ENCODE measurements at places on chromosomes 16 and 17.
A peak's percentile ranks its signal among the peaks of the same experiment; 100 is the strongest.

GRCh38 chr17:61251939-61252865, 147.4 kb upstream of the TBX2 start:
- DNase-seq: no peak

DNA sequence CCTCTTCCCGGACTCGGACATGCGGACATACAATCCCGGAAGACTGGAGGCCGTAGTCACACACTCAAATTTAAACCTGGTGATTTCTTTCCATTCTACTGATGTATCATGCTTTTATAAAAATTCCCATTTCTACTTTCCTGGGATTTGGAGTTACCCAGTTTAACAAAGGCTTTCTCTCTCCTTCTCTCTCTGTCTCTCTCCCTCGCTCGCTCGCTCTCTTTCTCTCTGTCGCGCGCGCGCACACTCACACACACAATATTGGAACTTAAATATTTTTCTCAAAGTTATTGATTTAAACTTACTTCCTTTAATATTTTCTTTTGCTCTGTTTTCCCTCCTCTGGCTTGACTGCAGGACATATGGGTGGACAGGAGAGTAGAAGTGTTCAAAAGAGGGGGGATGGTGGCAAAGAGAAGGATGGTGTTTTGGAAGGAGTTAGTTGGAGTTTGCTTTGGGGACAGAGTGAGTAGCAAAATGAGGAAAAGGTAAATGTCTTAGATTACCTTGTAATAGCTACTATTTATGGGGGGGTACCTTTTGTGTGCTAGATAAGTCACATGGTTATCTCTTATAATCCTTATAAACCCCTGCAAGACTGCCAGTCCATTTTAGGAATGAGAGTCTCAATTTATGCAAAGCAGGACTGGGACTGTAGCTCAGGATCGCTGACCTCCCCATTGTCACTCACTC, 878 bp upstream of the TRIM25 start:
- DNase-seq: peak; percentile 21

DNA sequence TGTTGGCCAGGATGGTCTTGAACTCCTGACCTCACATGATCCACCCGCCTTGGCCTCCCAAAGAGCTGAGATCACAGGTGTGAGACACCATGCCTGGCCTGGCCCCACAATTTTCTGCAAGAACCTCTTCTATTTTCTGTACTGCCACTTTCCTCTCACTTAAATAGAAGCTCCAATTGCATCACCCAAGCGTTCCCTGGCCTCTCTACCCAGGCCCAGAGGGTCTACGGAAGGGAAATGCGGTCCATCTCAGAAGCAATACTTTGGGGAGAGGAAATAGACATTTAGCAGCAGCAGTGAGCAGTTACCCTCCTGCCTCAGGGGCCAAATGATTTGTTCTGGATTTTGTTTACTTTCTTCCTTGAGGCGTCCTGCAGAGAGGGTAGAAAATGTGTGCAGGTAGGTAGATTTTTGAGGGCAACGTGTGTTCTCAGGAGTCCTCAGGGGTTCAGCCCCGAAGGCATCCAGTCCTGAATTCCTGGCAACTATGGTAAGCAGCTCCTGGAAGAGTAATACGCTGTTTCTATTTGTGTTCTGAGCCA, 11.0 kb downstream of the SLC6A4 start:
- DNase-seq: no peak

DNA sequence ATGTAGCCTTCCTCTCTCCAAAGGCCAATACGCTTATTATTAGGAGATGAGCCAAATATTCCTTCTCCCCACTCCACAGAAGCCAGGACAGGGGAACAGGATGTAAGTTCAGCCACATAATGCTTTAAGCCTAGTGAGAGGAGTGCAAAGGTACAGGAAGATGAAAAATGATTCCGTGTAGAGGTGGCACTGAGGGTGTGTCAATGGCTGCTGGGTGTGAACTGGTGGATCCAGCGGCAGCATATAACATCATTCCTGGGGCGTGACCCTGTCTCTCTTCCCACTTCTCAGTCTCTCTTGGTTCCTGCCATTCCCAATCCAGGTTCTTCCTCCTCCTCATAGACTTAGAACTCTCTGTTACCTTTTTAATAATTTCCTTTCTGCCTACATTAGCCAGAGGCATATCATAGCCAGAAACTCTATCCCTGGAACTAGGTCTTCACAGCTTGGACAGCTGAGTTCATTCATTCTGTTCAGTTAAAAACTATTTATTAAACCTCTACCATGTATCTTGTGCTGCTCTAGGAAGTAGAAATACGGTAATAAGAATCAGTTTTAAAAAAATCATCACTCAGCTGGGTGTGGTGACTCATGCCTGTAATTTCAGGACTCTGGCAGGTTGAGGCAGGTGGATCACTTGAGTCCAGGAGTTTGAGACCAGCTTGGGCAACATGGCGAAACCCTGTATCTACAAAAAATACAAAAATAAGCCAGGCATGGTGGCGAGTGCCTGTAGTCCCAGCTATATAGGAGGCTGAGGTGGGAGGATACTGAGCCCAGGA, 58.0 kb upstream of the FAM20A start:
- DNase-seq: no peak

DNA sequence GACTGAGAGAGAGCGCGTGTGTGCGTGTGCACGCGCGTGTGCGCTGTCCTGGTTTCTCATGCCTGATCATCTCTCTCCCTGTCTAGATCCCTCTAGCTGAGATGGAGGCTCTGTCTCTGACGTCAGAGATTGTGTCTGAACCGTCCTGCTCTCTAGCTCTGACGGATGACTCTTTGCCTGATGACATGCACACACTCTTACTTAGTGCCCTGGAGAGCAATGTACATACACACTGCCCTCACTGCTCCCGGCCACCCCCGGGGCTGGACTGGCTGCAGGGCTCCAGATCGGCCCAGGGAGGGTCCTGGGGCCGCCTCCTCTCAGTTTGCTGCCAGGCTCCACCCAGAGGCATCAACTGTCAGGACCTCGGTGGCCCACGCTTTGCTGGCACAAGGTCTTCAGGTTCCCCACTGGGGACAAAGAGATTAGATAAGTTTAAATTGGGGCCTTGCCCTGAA, 13.1 kb upstream of the ABCC3 start:
- DNase-seq: no peak

DNA sequence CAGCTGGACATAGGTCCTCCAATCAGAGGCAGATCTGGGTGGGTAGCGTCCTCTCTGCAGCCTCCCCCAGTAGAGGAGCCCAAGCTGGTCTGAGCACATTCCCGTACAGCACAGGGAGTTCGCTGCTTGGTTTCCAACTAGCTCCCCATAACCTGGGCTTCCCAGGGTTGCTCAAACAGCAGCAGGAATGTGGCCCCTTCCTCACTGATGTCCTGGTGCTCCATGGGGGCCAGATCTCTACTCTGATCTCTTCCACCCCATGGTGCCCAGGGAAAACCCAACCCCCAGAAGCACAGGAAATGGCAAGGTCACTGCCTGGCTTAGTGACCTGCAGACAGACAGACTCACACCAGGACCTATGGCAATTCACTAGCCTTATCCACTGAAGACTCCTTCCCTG, 11.1 kb upstream of the MMP2 start:
- no peak for DNase-seq

- no peak for DNase-seq
Measured at GRCh38 chr17:58960068-58960467, 146.6 kb downstream of the TRIM37 start.

DNA sequence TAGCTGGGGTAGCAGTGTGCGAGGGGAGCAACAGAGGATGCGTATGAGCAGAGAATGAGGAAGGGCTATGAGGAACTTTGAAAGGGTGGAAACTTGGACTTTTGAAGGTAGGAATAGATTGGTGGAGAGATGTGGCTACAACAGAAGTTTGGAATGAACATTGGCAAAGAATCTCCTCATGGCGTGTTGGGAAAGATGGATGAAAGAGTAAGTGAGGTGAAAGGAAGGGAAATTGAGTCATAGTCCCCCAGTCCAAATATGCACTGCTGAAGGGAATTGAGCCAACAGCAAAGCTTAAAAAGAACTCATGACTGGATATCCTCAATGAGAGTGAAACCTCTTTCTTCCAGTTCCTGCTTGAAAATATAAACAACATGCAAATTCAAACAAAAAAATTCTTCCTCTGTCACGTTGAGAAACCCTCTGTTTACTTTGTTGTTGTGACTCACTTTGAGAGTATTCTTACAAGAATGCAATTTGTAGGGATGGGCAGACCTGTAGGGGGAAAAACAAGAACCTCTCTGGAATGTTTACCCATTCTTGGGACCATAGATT, 313.2 kb upstream of the KCNJ16 start:
- DNase-seq: no peak

- DNase-seq: no peak
Measured at GRCh38 chr16:2787406-2787805, at the start of gene PRSS33. Gene PRSS33 (minus strand): TSS chr16:2787560. CDS start chr16:2786547, 1,013 bp downstream.

DNA sequence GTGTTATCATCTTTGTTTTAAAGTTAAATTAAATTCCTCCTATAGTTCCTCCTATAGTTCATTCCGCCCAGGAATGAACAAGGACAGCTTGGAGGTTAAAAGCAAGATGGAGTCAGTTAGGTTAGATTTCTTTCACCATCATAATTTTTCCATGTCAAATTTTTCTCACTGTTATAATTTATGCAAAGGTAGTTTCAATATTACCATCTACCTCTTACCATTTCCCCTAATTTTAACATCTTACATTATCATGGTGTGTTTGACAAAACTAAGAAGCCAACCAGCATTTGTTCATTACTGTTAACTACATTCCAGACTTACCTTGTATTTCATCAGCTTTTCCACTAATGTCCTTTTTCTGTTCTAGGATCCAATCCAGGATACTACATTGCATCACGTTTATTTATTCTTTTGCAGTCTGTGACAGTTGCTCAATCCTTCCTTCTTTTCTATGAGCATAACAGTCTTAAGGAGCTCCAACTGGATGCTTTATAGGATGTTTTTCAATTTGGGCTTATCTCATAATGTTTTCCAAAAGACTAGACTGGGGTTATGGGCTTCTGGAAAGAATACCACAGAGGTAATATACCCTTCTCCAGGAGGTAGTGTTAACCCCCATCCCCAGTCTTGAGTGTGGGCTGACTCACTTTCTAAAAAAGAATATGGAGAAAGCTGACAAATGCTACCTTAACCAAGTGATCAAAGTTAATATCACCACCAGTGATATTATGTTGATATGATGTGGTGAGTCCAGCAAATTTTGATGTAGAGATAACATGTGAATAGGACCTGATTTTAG, 158.5 kb downstream of the PPM1E start:
- DNase-seq: no peak

- no peak for DNase-seq
Measured at GRCh38 chr17:5014357-5014756, 16.6 kb downstream of the KIF1C start.

- no peak for DNase-seq
Measured at GRCh38 chr17:50649042-50649908, 14.6 kb downstream of the ABCC3 start.

GRCh38 chr16:10219742-10220141, 37.5 kb upstream of the GRIN2A start:
- DNase-seq: no peak

DNA sequence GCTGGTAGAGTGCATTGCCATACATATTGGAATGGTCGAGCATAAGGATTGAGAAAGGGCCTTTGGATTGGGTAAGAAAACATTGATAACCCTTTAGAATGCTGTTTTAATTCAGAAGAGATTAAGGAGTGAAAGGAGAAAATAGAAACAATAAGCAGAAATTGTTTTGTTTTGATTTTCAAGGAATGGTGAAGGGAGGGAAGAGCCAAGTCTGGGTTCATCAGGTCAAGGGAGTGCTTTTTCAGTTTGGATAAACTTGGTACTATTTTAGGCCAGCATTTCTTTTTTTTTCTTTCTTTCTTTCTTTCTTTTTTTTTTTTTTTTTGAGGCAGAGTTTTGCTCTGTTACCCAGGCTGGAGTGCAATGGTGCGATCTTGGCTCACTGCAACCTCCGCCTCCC, 50.3 kb downstream of the SNTB2 start:
- DNase-seq: no peak

GRCh38 chr17:20091174-20092029, 82.2 kb downstream of the SPECC1 start:
- no peak for DNase-seq

GRCh38 chr17:18270046-18270931, 9.8 kb downstream of the MIEF2 start:
- DNase-seq: no peak

DNA sequence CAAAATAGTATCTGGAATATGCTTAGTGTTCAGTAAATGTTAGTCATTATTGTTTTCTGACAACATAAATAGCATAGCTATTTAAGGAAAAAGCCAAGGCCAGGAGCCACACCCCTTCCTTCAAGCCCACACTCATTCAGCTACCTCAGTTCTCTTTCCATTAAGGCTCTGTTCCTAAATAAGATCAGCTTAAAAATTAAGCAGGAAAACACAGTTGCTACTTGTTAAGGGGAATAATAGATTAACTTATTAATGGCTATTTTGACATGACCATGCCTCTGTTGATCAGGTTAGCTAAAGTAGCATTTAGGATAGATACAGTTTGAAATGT, 158.1 kb downstream of the CHD9 start:
- DNase-seq: no peak

DNA sequence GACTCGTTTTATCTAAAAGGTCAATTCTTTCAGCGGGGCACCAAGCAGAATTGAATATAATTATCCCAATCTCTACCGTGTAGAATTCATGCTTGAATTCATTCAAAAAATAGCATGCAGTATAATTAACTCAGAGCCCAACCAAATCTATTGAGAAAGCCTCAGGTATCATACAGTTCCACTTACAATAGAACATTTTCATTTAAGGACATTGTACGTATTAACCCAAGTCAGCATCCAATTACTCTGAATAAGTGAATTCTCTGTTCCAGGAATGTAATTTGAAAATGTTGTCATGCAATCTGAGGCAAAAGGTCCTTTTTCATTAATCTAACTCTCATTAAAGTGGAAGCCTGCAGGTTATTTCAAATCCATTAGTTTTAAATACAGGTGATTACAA, 78.5 kb downstream of the SALL1 start:
- DNase-seq: no peak

- DNase-seq: no peak
Measured at GRCh38 chr17:70613681-70614080, 444.3 kb downstream of the KCNJ2 start.

- DNase-seq: no peak
Measured at GRCh38 chr16:51430716-51431369, 279.8 kb upstream of the SALL1 start.

GRCh38 chr16:62965831-62966230, 929.6 kb upstream of the CDH8 start:
- DNase-seq: no peak

DNA sequence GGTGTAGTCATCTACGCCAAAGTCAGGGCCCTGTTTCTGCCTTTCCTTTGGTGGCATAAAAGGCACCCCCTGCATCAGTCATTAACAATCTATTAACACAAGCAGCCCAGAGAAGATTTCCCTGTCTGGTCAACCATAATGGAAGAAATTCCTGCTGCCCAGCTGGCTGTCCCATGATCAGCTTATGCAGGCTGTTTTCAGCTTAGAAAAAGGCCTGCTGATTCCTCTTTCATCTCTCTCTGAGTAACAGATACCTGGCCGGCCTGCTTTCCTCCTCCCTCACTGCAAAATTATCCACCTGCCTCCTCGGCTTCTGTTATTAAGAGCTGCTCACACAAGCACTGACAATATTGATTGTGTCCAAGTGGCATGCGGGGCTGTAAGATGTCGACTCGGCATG, 70.3 kb upstream of the MMP2 start:
- no peak for DNase-seq
